ENCODE measurements at places on chromosomes 2 and 18.
A peak's percentile ranks its signal among the peaks of the same experiment; 100 is the strongest.

GRCh38 chr18:45522371-45522770 is 92.9 kb upstream of the SLC14A2 start:
- DNase-seq: no peak

- no peak for DNase-seq
Observed at GRCh38 chr2:147916067-147916466, 71.2 kb downstream of the ACVR2A start.

DNA sequence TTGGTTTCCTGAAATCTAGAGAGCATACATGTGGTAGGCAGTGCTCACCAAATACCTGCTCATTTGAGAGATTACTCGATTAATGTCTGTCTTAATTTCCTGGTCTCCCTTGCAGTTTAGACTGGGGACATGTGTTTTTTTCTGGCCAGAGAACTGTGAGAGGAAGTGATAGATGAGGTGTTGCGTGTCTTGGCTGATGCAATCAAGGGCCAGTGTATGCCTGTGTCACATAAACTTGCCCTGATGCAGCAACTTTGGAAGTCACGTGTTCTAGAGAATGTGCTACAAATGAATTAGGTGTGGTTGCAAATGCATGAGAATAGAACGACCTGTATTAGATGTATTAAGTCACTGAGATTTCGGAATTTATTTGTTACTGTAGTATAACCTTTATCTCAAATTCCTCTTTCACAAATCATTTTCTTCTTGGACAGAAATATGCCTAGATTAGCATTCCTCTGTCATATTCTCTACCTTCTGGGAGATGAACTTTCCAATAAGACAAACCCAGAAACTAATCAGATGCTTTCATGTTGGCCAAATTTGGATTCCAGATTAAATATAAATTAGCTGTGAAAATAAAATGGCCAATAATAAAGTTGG is 9.9 kb upstream of the IL1A start:
- DNase-seq: no peak

DNA sequence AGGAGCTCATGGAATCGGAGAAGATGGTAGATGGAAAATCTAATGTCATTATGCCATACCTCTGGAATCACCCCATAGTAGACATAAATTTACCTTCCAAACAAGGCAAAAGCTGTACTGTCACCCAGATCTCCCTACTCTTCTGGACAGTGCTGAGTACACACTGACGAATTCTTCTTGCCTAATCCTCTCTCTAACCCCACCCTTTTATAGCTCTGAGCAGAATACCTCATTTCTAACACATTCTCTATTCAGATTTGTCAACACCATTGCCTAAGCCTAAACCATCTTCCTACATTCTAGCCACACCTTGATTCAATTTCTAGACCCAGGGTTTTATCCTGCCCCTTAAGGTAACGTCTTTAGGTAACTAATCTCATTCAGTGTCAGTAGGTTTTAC is 321.0 kb upstream of the NRP2 start:
- DNase-seq: no peak

DNA sequence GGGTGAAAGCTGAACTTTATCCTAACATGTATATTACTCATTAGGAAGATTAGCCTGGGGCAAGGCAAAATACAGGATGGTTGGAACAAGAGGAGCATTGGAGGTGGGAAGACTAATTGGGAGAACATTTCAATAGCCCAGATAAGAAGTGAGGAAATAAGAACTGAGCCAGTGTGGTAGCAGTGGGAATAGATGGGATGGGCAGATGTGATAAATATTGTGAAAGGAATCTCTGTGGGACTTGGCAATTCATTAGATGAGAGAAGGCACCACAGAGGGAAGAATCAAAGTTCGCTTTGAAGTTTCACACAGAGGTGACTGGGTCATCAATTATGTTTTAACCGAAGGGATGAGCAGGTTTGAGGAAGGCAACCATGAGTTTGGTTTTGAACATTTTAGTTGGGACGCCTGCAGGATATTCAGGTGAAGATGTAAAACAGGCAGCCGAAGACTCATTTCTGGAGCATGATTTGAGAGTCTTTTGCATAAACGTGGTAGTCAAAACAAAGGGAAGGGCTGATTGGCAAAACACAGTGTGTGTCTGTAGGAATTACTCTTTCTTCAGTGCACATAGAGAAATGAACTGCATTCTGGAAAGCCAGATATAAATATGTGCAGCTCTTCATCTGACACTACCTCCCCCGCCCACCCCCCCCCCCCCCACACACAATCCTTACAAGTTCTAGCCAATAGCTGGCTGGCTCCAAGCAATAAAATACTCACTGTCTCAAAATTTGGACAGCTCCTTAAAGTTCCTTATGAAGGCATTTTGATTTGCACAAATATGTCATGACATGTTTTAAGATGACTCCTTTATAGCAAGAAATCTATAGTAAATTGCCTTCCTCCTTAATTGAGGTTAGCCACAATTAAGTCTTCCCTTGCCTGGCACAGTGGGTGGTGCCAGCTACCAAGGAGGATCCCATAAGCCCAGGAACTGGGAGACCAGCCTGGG is 1.9 kb upstream of the SLC1A4 start:
- no peak for DNase-seq

GRCh38 chr2:148675708-148676107 is 31.2 kb downstream of the EPC2 start:
- no peak for DNase-seq

DNA sequence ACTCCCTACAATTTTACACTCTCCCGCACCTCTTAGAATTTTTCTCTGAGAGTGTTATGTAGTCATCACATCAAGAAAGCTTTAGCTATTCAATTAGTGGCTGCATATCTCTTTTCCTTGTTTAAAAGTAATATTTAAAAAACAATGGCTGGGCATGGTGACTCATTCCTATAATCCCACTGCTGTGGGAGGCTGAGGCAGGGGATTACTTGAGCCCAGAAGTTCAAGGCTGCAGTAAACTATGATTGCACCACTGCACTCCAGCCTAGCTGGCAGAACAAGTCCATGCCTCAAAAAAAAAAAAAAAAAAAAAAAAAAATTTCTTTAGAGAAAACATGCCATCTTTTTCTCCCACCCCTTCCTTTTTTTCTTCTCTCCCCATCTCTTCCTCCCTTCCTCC is 44.3 kb downstream of the AQP4 start:
- no peak for DNase-seq

- DNase-seq: no peak
Observed at GRCh38 chr2:6917761-6918421, 679 bp downstream of the RNF144A start.

- DNase-seq: no peak
Observed at GRCh38 chr18:79321625-79322405, 73.9 kb upstream of the NFATC1 start.

GRCh38 chr2:189545418-189545817 is 35.2 kb downstream of the SLC40A1 start:
- no peak for DNase-seq

GRCh38 chr2:658426-658825 is 18.8 kb downstream of the TMEM18 start:
- no peak for DNase-seq

DNA sequence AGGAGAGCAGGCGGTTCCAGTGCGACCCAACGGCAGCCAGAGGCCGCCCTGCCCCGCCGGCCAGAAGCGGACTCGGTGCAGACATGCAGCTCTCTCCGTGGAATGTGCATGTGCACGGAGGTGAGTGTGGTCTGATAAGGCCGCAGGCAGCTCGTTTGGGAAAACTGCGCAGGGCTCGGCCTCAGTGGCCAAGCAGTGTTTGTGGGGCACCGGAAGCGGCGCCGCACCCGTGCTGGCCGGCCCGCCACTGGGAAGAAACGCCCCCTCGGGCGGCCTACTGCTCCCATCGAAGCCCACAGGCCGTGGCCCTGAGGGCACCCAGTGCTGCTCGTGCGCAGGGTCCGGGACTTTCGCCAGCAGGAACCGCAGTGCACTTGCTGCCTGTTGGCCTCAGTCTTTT is 25.2 kb downstream of the PRELID3A start:
- DNase-seq: no peak

GRCh38 chr18:5948781-5949180 is 53.5 kb upstream of the TMEM200C start:
- DNase-seq: no peak

DNA sequence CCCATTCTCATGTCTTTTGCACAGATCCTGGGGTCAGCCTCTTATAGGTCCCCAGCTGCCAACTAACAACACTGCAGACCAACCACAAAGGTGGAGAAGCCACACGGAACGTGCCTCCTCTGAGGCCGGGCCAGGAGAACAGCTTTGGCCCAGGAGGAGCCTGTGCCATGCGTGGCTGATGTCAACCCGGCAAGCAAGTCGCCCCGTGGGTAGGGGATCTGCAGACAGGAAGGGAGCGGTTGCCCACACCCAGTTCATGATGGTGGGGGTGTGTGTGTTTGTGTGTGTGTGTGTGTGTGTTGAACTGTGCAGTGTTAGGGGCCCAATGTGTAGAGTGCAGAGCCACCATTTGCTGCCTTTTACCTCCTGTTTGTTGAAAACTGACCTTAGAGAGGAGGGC is 2.4 kb upstream of the CLEC4F start:
- DNase-seq: no peak

DNA sequence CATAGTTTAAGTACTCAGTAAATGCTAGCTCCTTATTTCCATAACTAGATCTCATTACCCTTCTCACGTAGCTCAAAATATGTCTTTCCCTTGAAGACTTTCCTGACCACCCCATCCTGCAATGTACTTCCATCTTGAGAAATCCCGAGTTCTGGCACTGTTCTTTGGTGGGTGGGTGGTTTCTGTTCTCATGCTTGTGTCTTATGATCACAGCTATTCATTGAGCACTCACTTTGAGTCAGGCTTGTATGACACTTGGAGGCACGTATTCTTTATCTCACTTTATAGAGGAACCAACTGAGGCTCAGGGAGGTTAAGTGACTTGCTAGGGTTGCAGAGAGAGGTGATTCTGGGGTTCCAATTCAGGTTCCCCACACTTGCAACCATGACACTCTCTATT is 9.0 kb upstream of the CLIP4 start:
- DNase-seq: no peak

- DNase-seq: no peak
Observed at GRCh38 chr2:18473241-18474181, 86.9 kb downstream of the RDH14 start.

- DNase-seq: no peak
Observed at GRCh38 chr18:3481696-3482210, 31.8 kb downstream of the TGIF1 start.

GRCh38 chr2:164514491-164514890 is 106.8 kb downstream of the GRB14 start:
- no peak for DNase-seq

GRCh38 chr2:65212619-65213018 is 15.0 kb upstream of the ACTR2 start:
- DNase-seq: no peak

GRCh38 chr2:54867457-54867856 is 144.0 kb downstream of the EML6 start:
- DNase-seq: no peak

- no peak for DNase-seq
Observed at GRCh38 chr2:219509780-219510511, 4.3 kb upstream of the ASIC4 start.

- no peak for DNase-seq
Observed at GRCh38 chr2:2466534-2466933, 135.5 kb upstream of the MYT1L start.

- DNase-seq: no peak
Observed at GRCh38 chr2:156215656-156216055, 116.9 kb downstream of the NR4A2 start.

DNA sequence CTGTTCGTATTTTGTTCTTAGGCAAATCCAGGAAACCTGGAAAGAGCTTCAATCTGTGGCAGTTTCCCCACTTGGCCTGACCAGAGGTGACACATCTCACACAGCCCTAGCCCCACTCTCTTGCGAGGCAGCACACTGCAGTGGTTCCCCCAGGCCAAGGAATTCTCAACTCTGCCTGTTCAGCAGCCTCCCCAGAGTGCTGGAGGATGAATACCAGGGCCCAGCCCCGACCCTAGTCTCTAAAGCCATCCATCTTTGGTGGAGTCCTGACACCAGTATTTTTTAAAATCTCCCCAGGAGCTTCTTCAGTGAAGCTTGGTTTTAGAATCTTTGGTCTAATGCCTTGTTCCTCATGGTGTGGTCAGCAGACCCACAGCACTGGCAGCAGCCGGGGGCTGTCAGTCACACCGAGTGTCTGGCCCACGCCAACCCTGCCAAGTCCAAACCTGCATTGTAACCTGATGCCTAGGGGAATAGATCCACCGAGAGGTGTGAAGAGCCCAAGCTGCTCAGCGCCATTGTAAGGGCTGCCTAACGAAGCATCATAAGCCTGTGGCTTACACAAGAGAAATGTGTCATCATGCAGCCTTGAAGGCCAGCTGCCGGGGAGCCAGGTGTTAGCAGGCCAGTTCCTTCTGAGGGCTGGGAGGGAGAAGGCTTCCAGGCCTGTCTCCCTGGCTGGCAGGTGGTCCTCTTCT is 428.7 kb upstream of the ID2 start:
- DNase-seq: peak; percentile 78

- DNase-seq: no peak
Observed at GRCh38 chr2:26086155-26086637, 52.3 kb downstream of the RAB10 start.

GRCh38 chr2:200350850-200351285 is 44.4 kb downstream of the SPATS2L start:
- DNase-seq: no peak

DNA sequence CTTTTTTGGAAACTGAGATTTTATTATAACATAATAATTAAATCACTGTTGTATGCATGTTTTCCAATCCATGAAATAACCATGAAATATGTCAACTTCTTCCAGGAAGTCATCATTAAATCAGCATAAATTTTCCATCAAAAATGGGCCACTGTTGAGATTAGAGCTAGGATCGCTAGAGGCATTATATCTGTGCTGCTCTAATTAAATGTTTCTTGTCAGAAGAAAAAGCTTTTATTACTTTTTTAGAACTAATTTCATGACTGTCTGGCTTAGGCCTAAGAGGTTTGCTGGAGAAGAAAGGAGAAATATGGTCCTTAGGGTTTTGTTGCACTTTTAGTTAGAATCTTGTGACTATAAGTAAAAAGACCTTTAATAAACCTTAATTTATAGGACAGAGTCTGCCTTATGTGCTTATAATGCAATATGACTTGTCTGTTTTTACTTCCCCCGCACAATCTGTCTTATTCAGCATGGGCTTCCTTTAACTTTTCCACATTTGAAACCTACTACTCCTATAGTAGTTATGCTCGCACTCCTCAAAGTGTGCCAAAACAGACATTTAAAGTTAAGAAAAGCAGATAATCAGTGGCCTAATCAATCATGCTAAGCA is 363.4 kb upstream of the GCFC2 start:
- DNase-seq: no peak

GRCh38 chr2:160583813-160584537 is 90.4 kb upstream of the RBMS1 start:
- DNase-seq: no peak

GRCh38 chr2:33395655-33396249 is 80.7 kb upstream of the RASGRP3 start:
- no peak for DNase-seq

DNA sequence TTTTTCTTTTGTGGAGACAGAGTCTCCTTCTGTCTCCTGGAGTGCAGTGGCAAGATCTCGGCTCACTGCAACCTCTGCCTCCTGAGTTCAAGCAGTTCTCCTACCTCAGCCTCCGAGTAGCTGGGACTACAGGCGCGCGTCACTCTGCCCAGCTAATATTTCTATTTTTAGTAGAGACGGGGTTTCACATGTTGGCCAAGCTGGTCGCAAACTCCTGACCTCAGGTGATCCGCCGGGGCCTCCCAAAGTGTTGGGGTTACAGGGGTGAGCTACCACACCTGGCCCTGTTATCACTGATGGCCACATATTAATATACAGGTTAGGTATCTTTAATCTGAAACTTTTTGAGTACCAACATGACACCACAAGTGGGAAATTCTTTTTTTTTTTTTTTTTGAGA is 3.4 kb downstream of the MRPL35 start:
- no peak for DNase-seq
